ENCODE measurements at places on chromosomes 4 and X.

DNA sequence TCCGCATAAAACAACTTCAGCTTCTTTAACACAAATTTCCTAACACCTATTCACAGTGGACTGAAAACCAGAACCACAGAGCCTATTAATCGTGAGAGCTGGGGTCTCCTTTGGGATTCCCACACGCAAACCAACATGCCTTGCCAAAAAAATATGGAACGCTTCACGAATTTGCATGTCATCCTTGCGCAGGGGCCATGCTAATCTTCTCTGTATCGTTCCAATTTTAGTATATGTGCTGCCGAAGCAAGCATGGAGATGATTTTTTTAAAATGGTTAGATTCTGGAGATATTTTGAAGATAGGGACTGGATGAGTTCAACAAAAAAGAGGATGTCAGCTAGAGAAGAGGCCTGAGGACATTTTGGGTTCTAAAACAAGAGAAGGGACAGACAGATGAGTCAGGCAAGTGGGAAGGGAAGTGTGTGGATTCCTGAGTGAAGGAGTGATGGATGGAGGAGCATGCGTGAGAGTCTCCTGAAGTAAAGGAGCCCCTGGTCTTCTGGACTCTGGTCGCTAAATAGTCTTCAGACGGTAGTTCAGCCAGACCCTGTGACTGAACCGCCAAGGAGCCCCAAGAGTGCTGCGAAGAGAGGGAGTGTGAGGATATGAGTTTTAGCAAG, 9.5 kb upstream of the GATA1 start:
- no peak for DNase-seq

GRCh38 chr4:1405636-1406393, 427 bp downstream of the NKX1-1 start:
- DNase-seq = no peak

DNA sequence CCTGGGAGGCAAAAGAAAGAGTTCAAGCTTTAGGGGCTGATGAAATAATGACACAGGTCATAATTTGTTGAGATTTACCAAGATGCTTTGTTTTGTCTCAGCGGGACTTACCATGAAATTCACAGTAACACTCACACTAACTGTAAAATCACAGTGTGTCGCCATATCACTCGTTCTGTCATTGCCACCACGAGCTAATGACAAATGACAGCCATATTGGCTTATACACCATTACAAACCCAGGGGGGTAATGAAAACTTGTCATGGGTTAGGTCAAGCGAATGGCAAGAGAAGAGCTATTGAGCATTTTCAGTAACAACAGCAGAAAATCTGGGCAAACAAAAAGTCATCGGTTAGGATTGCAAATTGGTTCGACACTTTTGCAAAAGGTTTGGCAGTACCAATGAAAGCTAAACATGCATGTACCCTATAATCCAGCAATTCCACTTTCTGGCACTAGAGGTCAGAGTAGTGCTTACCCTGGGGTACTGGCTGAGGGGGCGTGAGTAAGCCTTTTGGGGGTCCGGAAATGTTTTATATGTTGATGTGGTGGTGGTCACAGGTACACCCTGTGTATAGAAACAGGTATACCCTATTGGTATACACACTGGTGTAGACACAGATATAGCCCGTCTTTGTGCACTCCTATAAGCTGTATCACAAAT, 83.9 kb upstream of the RAI2 start:
- DNase-seq = peak; percentile 46

GRCh38 chrX:115579327-115579726, 18.4 kb downstream of the PLS3 start:
- DNase-seq = no peak

DNA sequence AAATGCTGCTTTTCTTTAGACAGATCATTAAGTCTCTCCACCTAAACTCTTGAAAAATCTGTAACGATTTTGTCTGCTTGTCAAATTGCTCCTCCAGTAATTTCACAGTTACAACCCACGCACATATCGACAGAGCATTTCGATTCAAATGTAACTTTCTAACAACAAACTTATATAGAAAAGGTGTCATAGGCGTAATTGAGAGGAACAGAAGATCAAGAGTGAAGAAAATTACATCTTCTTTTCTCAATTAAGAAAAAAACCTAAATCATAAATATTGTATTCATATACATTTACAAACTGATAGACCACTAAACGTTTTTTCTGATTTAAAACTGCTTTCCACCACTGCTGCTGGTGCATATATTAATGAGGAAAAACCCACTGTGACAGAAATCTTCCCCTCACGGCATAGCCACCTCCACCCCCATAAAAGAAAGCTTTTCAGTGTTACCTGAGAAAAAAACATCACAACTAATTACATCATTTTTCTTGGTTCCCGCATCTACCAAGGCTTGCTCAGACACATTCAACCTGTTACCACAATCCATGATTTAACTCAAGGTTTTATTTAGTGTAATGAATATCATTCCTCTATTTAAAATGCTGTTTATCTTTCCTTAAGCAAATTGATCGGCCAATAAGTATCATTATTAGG, 1.9 kb downstream of the GPM6A start:
- DNase-seq = no peak

DNA sequence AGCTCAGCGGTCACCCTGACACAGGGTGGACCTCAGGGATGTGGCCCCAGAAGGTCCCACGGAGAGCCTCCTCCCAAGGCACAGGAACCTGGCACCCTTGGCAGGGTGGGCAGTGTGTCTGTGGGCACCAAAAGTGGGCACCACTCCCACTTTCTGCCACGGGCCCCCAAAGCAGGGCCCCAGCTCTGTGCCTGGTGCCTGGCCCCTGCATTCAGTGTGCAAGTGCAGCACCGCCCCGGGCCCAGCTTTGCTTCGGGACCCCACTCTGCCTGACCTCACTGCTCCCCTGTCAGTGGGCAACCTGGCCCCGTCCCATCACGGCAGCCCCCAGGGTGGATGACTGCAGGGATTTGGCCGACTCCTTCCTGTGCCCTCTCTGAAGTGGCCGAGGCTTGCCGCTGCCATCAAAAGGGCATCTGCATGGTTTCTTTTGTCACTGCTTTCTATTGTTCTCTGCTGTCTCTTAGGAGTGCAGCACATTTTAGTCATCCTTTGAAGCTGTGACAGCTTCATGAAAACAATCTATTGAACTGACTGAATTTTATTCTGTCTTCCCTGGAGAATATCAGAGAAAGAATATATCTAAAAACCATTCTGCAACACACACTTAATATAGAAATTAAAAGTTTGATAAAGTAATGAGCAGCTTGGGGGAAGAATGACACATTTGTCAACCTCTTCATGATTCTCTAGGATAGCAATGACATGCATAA, 302.4 kb downstream of the FAM47B start:
- DNase-seq = no peak

GRCh38 chr4:48578132-48578968, 88.3 kb downstream of the ZAR1 start:
- DNase-seq = peak; percentile 39

GRCh38 chr4:183163135-183163534, 64.1 kb downstream of the WWC2 start:
- DNase-seq = no peak

GRCh38 chr4:41715155-41715554, 33.4 kb downstream of the PHOX2B start:
- no peak for DNase-seq

DNA sequence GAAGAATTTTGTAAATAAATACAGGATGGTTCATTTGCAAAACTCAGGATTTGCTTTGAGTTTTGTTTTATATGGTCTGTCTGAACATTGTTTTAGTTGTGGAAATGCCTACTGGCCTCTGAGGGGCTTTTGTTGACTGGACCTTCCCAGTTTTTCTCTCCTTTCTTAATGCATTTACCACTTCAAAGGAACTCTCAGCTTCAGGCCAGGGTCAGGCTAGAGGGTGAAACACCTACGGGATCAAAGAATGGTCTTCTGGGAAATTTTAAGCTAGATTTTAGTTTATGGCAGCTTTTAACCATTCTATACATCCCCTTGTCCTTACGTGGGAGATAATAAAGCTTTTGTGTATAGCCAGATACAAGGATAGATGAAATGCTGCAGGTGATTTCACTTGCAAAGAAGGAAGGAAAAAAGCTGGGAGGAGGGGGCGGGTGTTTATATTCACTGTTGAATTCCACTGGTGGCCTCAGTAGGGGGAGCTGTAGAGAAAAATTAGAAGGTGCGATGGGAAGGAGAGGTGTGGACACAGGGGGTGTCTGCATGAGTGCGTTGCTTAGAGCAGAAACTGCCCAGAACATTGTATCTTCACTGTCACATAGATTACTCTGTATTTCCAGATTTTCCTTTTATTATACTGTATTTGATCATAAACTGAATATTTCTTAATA, 151.8 kb downstream of the TSPAN5 start:
- peak; percentile 14 for DNase-seq

GRCh38 chr4:54913751-54914526, 211.5 kb downstream of the KDR start:
- no peak for DNase-seq

- DNase-seq = no peak
These were observed 14.9 kb upstream of the PDZD4 start for GRCh38 chrX:153845195-153845594.

DNA sequence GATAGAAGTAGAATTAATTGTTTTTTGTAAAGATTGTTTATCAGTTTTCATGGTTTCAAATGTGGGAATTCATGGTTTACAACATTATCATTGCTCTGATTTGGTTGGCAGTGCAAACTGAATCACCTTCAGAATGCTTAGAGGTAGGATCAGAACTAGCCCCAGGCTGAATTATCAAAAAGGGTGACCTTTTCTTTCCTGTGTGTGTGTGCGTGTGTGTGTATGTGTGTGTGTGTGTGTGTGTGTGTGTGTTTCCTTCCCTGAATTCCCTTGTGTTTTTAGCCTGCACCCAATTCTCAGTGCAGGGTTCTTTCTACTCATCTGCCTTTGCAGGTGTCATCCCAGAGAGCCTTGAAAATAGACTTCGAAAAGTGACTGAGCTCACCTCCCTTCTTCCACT, 125.0 kb downstream of the BMPR1B start:
- no peak for DNase-seq

GRCh38 chrX:100340491-100341141, 69.5 kb downstream of the PCDH19 start:
- DNase-seq = no peak

GRCh38 chrX:43592597-43592996, 63.5 kb upstream of the MAOA start:
- no peak for DNase-seq

- no peak for DNase-seq
These were observed 81.4 kb downstream of the RBM47 start for GRCh38 chr4:40548256-40548655.

- no peak for DNase-seq
These were observed 1.6 kb upstream of the ARMCX4 start for GRCh38 chrX:101483705-101484104.

DNA sequence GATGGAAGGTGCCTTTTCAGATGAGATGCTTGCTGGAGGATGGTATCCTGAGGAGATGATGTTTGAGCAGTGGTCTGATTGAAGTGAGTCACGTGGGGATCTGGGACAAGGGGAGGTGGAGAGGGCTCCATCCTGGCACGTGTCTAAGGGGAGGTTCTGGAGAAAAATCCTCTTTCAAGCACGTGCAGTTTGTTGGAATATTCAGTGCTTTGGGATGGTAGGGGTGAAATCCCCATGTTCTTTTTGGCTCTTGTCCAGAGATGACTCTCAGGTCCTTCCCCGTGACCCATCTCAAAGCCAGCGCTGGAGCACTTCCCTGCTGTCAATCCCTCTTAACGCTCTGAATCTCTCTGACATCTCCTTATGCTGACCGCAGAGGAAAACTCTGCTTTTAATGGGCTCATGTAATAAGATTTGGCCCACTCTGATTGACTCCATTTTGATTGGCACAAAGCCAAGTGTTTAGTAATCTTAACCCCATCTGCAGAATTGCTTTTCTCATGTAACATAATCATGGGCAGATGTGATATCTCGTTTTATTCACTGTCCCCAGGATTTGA, 10.8 kb upstream of the KLKB1 start:
- DNase-seq = peak; percentile 16

Data from NCI-H1417 (cell line).